Activated CD4-positive, alpha-beta T cell treated with anti-CD3 and anti-CD28 coated beads for 24 hours (primary cell): ENCODE measurements at places on chromosomes 6 and 20.

DNA sequence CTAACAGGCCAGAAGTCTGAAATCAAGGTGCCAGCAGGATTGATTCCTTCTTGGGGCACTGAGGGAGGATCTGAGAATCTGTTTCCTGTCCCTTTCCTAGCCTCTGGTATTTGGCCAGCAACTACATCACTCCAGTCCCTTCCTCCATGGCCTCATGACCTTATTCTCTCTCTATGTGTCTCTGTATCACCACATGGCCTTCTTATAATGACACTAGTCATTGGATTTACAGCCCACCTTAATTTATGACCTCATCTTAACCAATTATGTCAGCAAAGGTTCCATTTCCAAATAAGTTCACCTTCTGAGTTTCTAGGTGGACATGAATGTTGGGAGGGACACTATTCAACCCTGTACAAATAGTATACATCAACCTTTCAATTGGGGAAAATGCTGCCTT is 29.3 kb downstream of the SCML4 start:
- no peak for DNase-seq

DNA sequence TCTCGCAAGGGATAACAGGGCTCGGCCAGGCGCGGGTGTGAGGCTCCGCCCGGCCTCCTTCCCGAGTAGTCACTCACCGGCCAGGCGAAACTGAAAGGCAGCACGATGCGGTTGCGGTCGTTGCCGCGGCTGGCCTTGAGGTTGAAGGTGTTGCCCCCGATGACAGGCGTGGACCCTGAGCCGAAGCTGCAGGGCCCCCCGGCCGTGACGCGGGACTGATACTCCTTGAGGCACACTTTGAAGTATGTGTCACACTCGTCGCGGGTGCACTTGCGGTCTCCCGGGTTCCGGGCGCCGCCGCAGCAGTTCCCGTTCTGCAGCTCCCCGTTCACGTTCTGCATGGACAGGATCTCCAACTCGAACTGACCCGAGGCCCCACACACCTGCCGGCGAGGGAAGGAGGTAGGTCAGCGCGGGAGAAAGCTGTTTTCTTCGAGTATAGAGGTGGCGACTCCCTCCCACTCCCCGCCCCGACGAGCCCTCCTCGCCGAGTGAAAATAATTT is 1.1 kb downstream of the JAG1 start:
- no peak for DNase-seq

DNA sequence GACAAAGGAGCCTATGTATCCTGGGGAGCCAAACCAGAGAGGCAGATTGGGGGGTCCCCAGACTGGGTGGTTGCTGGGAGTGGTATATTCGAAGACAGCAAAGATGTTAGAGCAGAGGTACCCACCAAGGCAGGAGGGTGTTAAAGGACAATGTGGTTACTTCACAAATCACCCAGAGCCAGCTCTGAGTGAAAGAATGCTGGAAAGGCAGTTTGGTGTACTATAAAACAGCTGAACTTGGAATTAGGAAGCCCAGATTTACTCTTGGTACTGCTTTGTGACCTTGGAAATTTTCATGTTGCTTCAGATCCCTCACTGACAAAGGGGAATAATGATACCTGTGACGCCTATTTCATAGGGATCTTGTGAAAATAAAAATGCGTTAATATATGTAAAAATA is 121.6 kb downstream of the CD164 start:
- DNase-seq: no peak

DNA sequence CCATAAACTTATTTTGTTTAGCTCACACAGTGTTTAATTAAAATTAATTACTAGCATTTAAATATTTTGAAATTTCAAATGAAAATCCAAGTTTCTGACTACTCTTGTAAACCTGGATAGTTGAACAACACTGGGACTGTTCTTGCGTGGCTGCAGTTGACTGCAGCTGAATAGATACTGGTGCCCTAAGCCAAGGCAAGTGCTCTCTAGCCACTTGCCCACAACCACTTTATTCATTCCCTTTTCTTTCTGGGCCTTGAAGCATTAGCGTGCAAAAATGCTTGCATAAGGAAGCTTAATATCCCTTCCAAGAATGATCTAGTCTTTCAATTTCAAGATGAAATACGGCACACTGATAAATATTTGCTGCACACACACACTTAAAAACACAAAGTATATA is 676.0 kb upstream of the MARCKS start:
- no peak for DNase-seq

- no peak for DNase-seq
Observed at GRCh38 chr6:82779041-82779440, 286.6 kb downstream of the UBE3D start.

GRCh38 chr6:142301651-142302391 is at the start of gene ADGRG6:
ADGRG6 (plus strand) TSS chr6:142302007; CDS start chr6:142302330, 323 bp downstream.
- DNase-seq: peak; percentile 18

- no peak for DNase-seq
Observed at GRCh38 chr6:89975991-89976693, 81.9 kb downstream of the GJA10 start.

DNA sequence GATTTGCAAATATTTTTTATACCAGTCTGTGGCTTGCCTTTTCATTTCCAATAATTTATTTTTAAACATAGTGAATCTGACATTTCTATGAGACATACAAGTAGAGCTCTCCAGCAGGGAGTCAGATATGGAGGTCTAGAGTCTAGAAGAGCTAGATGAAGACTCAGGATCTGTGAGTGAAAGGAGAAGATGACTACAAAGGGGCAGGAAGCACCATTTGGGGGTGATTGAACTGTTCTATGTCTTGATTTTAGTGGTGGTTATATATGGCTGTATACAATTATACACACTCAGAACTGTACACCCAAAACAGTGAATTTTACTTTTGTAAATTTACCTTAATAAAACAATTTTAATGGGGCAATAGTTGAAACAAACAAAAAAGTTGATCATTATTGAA is 127.9 kb upstream of the BACH2 start:
- DNase-seq: no peak

DNA sequence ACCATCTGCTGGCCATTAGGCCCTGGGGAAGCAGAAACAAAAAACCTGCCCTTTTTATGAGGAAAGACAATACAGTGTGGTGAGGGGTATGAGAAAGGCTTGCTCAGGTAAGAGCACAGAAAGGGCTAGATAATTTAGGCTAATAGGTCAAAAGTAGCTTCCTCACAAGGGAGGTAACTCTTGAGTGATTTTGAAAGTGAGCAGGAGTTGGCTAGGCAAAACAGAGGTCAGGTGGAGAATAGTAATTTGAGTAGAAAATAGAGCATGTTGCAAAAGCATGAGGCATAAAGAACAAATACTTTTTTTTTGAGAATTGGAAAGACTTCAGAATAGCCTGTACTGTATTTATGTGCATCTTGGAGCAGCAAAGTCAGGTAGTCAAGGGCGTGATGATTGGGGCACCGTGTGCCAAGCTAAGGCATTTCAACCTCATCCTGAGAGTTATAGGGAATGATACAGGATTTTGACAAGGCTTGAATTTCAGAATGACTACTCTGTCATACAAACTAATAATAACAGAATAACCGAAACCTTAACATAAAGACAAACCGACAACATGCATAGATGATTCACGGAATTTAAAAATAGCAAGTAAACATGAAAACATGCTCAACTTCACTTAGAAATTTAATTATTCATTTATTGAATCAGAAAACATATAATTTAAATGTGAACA is 123.0 kb upstream of the ENPP5 start:
- DNase-seq: no peak

- DNase-seq: no peak
Observed at GRCh38 chr6:105642708-105643107, 239.8 kb upstream of the PREP start.

DNA sequence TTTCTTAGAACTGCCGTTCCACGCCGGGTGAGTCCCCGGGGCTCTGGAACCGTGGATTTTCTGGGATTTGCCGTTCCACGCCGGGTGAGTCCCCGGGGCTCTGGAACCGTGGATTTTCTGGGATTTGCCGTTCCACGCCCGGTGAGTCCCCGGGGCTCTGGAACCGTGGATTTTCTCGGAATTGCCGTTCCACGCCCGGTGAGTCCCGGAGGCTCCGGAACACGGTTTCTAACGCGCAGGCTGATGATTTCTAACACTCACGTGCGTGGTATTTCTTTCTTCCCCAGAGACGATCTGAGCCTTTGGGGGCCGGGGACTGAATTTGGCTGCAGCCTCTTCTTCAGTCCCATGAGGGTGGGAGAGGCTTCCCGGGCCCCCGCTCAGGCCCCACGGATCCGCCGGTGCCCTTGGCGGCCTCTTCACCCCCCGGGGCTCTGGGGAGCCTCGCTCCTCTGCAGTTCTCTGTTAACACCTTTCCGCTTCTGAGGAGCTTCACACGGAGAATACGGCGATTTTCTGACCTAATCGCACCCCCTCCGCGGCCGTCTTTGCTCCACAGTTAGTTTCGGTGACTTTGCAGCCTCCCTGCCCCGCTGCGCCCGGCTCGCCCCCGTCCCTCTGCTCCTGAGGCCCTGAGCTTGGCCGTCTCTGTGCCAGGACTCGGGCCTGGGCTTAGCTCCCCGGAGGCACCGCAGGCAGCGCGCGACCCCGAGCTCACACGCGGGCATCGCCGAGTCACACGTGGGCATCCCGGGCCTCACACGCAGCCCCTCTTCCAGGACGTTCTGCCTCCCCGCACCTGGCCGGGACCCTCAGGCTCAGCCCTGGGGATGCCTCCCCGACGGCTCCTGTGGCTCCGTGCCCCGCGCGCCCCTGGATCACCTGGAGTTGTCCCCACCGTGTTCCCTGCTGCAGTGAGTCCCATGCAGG is 7.2 kb upstream of the KIF25 start:
- DNase-seq: no peak

DNA sequence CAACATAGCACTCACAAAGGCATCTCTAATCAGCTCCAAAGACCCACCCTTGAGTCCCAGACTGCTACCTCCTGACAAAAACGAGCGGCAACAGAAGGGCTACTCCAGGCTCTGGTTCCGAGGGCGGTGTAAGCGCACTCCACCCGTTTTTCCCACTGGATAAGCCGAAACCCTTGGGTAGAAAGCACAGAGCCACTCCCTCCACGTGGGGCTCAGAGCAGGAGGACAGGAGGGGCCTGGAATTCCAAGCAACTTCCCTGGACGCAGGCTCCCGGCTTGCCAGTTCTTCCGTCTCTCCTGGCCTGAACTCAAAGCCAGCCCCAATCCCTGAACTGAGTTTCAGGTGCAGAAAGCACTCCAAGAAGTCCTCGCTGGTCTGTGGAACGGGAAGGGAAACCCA is 7.4 kb downstream of the GMEB2 start:
- DNase-seq: no peak

GRCh38 chr20:49631061-49631716 is 63.3 kb upstream of the PTGIS start:
- DNase-seq: no peak

DNA sequence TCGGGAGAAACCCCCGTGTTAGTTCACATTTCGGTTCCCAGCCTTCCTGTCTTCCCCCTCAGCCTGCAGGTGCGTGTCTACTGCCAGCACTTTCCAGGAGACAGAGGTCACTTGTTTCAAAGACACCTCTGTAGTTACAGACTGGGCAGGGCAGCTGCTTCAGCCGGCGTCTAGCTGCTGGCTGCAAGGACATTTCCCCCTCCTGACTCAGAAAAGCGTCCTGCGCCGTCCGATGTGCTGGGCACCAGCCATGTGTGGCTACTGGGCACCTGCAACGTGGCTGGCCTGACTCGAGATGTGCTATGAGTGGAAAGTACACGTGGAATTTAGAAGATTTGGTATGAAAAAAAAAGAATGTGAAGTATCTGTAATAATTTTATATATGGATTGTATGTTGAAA is 37.6 kb downstream of the RRBP1 start:
- DNase-seq: no peak

- DNase-seq: no peak
Observed at GRCh38 chr6:54451516-54451915, 143.3 kb downstream of the TINAG start.

DNA sequence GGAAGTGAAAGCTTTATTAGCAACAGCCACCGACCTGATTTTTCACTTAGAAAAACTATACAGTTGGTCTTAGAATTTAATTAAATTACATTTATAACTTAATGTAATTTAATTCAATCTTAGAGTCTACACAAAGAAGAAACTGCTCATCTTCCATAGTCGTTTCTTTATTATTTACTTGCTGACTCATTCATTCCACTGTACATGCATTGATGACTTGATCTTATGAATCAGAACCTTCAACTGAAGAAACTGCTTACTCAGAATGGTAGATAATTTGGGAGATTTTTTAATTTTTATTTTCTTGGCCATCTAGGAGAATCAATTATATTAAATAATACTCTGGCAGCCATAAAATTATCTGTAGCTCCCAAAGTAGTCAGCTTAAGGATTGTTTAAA is 1021.6 kb upstream of the FLRT3 start:
- DNase-seq: no peak

GRCh38 chr20:44832724-44833123 is 22.4 kb upstream of the RIMS4 start:
- DNase-seq: no peak

- DNase-seq: no peak
Observed at GRCh38 chr6:149254253-149254652, 63.3 kb upstream of the TAB2 start.

GRCh38 chr20:50820515-50821256 is 25.8 kb downstream of the BCAS4 start:
- DNase-seq: no peak

DNA sequence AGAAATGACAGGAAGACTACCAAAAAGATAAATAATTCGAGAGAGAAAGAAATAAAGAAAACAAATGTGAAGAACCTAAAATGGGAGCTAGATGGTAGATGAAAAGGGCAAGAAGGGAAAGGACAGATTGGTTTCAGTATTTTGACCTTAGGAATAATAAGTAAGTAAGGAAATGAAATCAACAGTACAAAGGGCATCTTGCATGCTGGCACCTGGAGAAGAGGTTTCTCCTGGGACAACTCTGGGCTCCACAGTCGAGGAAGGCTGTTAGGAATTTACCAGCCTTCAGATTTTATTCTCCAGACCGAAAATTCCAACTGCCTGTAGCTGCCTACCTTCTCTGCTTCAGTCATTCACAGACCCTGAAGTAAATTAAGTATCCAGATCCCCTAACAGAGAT is 80.5 kb downstream of the SMLR1 start:
- DNase-seq: no peak

DNA sequence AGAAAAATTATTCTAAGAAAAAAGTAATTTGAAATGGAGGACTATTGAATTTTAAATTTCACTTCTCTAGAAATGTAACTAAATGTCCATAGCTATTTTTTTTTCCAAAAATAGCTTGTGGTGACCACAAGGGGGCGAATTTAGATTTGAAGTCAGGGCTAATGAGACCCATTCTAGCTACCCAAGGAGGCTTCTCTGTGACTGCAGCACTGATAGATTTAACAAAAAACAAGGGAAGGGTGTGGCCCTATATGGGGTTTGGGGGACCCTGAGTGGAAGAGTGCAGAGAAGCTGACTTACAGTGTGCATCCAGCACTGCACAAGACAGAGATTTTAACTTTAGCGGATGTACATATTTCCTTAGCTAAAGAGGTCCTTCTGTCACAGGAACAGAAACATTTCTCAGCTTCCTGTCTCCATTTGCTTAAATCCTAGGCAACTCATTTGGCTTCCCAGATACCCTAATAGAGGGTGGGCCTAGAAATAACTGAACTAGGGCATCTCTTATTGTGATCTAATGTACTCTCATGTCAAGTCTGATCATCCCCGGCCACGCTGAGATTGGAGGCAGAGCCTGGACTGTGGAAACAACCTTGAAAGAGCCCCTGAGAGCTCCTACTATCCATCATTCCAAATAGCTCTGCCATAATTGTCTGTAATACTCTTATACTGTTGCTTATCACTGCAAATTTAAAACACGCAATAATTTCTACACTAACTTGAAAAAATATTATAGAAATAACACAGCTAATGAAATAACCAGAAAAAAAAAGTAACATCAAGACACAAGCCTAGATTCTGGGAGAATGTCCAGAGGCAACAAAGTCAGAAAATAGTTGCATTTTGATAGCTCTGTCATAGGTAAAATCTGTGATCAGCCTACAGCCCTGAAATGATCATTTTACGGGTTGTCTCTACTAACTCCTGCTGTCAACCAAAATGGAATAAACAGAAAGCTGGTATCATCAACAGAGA is 93.6 kb downstream of the SNAP91 start:
- no peak for DNase-seq
